ENCODE measurements at places on chromosomes 5 and 9.
A peak's percentile ranks its signal among the peaks of the same experiment; 100 is the strongest.

GRCh38 chr9:133239533-133240090 lies 30.6 kb upstream of the OBP2B start:
- DNase-seq = no peak

- peak; percentile 78 for DNase-seq
These were observed 4.4 kb upstream of the ST6GALNAC6 start for GRCh38 chr9:127903557-127904475.

DNA sequence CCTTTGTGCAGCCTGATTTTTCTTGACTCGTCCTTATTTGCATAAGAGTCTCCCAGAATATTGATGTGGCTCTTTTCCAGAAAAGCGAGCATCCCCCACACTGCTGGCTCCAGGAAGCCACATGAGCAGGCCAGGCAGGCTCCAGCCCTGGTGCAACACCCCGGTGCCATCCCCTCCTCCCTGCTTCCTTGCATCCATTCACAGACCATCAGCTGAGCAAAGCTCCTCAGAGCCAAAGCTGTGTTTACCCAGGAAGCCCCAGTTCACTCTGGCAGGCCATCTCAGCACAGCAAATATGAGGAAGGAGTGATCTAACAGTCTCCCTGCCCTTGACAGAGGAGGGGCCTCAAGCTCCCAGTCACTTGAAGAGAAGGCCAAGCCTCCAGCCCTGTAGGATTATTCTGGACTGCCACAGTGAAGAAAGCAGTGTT lies 34.4 kb downstream of the INSYN2B start:
- peak; percentile 53 for DNase-seq

DNA sequence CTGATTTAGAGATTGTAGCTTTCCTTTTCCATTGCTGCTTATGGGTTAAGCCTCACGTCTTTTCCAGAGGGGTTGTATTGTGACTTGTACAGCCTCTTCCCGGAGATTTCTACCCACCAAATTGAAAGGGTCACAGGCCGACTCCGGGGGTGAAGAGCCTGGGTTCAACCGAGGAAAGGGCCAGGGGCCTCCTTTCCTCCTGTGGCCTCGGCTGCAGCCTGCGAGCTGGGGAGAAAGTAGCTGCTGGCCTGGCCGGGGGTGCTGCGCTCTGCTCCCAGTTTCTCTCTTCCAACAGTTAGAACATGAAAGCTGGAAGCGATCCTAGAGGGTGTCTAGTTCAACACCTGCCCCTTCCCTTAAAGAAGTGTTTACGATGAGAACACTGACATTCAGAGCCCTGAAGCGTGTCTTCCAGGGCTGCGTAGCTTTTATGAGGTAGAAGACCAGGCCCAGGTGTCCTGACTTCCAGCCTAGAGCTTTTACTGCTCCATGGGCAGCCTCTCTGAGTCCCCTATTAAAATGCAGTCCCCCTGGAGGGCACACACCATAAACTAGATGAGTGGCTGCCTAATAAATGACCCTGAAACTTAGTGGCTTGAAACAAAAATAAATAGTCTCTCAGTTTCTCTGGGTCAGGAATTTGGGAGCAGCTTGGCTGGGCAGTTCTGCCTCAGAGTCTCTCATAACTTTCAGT lies 56.9 kb downstream of the ACER2 start:
- DNase-seq = no peak

- DNase-seq = peak; percentile 53
These were observed 245.4 kb downstream of the RAB3C start for GRCh38 chr5:58828258-58828657.

GRCh38 chr9:130107234-130107861 lies 53.6 kb downstream of the GPR107 start:
- peak; percentile 82 for DNase-seq

DNA sequence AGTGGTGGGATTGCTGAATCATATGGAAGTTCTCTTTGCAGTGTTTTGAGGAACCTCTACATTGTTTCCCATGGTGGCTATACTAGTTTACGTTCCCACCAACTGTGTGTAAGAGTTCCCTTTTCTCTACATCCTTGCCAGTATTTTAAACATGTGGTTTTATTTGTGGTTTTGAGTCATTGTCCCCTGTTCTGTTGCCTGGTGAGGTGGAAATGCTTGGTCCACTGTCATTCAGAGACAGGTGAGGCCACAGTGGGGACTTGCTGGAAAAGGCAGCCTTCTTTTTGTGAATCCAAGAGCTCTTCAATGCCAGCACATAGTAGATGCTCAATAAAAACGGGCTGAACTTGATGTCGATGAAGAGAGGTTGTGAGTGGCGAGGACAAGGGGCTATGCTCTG lies 44.2 kb downstream of the SH3PXD2B start:
- DNase-seq = no peak

DNA sequence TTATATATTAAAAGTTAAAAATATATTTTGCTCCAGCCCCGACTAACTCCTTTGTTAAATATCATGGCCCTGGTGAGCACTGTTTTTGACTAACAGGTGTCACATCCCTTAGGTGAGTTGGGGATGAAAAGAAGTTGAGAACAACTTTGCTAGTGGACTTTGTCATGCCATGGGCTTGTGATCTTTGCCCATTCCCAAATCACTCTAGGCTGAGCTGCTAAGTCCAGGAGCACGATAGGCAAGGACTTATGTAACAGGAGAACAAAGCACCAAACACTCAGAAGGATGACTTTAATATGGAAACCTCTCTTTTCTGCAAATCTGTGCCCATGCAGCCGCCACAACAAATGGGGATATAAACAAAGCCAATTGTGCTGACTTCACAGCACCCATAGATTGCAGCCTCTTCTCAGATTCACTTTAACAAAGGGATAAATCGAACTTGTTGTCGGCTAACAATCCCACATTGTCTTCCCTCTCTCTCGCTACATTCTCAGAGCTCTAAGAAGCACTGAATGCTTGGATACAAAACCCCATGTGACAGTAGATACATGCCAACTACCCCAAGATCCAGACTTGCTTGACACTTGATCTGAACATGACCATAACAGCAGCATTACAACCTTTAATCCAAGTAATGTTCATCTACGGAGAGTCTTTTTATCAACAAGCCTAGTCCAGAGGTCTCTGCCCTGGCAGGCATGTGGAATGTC lies 86.8 kb upstream of the CD180 start:
- no peak for DNase-seq

GRCh38 chr9:17349831-17350230 lies 215.0 kb downstream of the CNTLN start:
- no peak for DNase-seq

DNA sequence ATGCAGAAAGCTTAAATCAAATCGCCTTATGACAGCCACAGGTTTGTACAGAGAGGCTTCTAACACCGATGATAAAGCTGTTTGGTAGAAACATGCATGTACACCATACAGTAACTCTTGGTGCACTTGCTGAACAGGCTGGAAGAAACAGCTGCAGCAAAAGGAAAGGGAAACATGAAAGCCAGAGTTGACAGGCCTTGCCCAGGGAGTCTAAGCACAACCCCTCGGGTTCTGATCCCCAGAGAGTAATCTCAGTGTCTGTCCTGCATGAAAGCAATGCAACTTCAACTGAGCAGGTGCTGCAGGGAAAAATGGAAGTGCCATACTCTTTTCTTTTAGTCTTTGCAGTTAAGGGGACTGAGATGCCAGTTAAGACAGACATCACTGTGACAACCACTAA lies 419.9 kb downstream of the BNC2 start:
- no peak for DNase-seq

GRCh38 chr5:95822542-95823181 lies at the start of gene GLRX:
TSS of gene GLRX (minus strand) at chr5:95822726. CDS start at chr5:95822662, 64 bp downstream.
- DNase-seq = peak; percentile 69

DNA sequence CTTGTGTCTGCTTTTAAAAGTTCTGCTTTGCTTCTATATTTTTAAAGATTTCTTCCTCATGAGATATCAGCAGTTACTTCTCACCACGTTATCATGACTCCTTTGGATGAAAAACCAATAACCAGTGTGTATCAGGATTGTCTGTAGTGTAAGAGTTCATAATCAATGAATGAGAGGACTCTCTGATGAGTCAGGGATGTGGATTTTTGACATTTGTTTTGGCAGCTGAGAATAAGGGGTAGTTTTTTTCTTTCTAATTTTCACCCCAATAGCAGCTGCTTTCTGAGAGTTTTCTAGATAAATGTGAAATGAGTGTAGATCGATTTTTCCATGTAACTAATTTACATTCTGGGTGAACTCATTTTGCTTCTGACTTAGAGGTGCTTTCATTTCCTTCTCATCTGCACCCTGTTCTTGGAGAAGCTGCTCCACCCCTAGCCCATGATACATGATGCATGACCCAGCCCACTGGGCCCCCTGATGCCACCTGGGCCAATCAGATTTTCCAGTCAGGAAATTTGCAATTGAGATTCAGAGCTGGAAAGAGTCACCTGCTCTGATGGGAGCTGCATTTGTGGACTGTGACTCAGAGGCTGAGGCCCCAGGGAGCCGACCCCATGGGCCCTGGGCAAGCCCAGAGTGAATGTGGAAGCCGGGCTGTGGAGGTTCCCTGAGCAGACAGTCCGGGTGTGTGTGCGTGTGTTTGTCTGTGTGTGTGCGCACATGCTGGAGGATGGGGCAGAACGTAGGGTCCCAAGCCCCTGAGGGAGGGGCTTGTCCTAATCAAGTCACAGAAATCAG lies 159.3 kb downstream of the RGS3 start:
- peak; percentile 46 for DNase-seq

DNA sequence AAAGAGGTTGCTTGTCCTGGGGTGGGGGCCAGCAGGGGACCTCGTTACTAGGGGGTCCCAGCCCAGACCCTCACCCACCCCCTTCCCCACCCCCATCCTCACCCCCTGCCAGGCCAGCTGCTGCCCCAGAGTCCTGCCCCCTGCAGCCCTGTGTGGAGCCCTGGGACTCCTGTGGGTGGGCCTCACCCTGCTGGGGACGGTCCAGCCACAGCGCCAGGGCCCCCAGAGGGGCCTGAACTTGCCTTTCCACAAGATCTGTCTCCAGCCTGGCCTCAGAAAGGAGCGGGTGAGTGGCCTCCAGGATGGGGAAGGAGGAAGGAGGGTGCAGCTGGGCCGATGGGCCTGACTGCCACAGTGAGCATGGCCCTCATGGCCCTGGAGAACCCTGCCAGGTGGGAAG lies 7.5 kb upstream of the PTGDS start:
- DNase-seq = no peak

DNA sequence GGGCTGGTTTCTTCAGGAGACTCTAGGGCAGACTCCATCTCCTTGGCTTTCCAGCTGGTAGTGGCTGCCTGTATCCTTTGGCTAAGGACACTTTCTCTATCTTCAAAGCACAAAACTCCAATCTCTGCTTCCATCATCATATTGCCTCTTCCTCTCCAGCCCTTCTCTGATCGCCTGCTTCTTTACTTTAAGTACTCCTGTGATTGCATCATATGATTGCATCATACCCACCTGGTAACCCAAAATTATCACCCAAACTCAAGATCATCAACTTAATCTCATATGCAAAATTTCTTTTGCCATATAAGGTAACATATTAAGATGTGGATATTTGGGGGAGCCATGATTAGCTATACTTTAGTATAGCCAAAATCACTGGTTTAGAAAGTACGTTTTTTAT lies 1092.6 kb upstream of the CDH6 start:
- DNase-seq = no peak

GRCh38 chr5:88886746-88887341 lies 3.9 kb upstream of the MEF2C start:
- DNase-seq = no peak

DNA sequence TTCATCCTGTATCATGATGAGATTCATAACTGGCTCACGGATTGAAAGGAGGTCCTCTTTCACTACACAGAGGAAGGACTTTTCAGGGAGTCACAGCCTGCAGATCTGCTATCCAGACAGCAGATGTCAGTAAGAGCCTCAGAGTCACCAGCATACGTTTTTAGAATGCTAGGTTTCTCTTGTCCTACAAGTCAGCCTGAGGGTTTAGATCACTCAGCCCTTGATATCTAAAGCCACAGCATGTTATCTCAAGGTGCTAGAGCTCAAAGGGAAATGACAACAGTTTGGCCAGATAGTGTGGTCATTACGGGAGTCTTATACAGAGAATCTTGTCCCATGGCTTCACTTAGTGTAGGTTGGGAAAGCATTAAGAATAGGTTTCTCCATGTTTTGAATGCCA lies 30.9 kb upstream of the SLC46A2 start:
- DNase-seq = no peak

DNA sequence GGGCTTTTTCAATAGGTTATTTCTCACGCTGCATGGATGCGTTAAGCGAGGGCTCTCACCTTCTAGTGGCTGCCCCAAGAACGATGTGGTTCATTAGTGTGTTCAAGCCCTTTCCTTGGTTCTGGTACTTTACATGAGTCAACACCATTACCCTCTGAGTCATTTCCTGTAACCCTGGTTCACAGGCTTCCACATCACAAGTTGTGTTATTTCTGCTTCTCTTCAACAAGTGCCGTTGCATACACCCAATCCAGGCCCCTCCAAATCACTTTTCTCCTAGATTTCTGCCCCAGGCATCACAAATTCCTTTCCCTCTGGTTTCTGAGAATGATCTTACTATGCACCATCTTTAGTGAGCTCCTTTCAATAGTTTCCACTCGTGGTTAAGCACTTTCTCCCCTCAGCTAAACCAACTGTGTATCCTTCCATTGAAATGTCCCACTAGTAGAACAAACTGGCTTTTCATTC lies 69.5 kb upstream of the RAD23B start:
- DNase-seq = no peak

DNA sequence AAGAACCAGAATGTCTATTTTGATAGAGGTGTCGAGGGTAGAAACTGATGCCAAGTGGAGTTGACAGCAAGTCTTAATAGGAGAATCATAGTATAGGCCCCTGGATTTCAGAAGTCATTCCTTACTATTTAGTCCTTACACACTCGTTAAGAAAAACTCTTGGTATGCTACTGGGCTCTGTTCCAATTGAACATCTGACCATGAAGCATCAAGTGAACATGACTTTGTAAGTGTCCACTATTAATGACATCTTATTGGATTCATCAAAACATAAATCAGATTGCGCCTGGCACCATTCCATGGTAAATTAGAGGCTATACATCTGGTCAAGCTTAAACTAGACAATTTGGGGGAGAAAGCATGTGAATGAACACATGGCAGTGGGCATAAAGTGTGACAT lies 1056.5 kb upstream of the EDIL3 start:
- no peak for DNase-seq

DNA sequence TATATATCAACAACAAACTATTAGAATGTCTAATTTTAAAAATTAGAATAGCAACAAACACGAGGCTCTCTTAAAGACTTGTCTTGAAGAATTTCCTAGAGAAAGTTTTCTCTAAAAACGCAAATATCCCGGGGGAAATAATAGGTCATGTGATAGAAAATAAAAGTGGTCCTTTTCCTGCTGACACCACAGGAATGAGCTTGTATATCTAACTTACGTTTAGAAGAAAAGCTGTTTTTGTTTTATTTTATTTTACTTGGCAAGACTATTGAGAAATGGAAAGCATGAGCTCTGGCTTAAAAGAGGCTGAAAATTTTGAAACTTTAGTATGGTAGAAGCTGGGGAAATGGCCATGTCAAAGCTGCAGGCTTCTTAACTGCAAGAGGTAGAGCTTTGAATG lies 465.0 kb downstream of the AGTPBP1 start:
- no peak for DNase-seq
